ENCODE measurements at places on chromosomes 16 and 17.
A peak's percentile ranks its signal among the peaks of the same experiment; 100 is the strongest.

DNA sequence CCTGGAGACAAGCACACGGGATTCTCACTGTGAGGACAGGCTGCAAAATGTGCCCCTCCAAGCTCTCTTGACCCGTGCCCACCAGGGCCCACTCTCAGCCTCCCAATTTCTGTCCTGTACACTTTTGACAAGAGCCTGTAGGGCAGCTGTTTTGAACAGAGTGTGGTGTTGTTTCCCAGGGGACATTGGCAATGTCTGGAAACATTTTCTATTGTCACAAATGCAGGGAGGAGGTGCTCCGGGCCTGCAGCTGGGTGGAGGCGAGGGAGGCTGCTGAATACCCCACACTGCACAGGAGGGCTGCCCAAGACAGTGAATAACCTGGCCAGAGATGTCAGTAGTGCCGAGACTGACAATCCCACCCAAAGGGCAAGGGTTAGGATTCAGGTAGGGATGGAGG is 10.5 kb downstream of the CEP295NL start:
- DNase-seq: no peak

DNA sequence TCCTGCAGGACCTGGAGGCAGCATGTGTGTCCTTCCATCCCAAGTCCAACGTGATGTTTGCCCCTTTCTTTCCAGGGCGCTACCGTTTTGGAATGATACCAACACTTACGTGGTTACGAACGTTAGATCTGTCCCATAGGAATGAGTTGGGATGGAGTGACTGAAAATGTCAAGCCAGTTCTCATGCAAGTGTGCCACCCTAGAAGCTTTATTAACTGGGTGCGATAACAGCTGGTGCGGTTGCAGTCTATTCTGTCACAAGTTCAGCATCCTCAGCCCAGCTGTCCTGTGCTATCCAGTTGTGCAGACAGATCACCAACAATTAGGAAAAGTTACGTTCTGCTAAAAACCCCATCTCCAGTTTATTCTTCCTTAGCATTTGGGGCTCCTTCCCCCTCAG is 52.5 kb downstream of the BANP start:
- no peak for DNase-seq

- no peak for DNase-seq
Measured at GRCh38 chr17:45895969-45896785, 1.8 kb downstream of the MAPT start.

DNA sequence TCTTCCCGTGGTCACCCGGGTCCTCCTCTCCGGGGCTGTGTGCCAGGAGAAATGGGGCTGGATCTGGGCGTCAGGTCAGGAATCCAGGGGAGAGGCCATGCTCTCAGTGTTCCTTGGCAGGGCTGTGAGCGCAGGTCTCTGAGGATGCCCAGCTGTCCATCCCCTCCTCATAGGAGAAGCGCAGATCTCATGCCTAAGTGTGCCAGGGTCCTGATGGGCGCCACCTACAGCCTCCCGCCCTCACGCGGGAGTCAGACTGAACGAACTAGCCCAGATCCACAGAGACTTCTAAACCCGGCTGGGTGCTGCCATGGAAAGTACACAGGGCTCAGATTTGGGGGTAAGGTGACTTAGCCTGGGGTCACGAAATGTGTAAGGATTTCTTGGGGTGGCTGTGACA is 24.3 kb downstream of the MGRN1 start:
- DNase-seq: no peak

DNA sequence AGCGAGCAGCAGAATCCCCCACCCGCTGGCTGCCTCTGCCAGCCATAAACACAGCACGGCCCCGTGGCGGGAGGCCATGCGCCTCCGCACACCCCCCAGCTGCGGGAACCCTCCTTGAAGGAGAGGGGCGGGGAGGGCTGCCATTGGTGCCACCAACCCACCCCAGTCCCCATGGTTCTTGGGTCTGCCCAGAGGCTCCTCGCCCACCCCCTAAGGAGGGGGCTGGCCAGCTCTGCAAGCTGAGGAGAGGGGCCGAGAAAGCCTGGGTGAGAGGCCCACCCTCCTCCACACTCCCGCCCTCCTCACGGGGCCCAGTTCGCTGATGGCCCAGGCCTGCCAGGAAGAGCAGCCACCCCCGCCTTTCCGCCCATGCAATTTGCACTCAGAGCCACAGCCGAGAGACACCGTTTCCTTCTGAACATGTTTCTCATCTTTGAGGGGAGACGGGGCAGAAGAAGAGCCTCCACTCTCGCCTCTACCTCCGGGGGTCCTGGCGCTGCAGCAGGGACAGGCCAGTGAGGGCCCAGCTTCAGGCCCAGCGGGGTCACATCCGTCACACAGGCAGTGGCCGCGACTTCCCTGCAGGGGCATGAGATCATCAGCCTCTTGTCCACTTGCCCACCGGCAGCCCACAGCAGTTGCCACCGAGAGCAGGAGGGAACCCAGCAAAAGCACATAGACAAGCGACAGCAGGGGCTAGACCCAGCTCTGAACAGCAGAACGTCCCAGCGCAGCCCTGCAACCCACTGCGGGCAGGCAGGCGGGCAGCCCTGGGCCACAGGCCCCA is 23.0 kb downstream of the KATNB1 start:
- DNase-seq: no peak

DNA sequence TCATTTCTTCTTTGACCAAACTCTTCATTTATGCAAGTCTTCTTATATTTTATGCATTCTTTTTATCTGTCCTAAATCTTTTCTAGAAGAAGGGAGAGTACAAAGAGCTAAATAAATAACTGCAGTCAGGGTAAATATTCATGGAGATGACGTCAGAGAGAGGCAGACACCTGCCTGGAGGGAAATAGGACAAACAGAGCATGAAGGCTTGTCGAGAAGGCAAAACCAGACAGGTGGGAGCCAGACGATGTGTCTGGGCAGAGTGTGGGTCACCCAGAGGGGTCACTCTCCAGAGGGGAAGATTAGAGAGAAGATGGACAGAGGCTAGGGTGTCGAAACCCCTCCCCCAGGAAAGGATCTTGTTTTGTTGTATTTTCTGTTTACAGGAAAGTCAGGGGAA is 78.3 kb upstream of the RPL38 start:
- peak; percentile 60 for DNase-seq

DNA sequence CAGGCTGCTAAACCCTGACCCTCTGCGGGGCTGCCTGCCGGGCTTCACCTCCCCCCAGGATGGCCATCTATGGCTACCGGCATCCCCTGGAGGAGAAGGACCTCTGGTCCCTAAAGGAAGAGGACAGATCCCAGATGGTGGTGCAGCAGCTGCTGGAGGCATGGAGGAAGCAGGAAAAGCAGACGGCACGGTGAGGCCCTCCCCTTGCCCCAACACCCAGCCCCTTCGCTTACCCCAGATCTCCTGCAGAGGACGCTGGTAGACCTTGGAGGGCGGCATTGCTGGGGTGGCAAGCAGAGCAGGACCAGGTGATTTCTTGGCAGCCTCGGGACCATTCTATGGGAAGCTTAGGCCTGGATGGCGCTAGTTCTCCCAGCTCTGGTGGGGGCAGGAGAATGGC is 24.5 kb downstream of the ABCC3 start:
- no peak for DNase-seq

DNA sequence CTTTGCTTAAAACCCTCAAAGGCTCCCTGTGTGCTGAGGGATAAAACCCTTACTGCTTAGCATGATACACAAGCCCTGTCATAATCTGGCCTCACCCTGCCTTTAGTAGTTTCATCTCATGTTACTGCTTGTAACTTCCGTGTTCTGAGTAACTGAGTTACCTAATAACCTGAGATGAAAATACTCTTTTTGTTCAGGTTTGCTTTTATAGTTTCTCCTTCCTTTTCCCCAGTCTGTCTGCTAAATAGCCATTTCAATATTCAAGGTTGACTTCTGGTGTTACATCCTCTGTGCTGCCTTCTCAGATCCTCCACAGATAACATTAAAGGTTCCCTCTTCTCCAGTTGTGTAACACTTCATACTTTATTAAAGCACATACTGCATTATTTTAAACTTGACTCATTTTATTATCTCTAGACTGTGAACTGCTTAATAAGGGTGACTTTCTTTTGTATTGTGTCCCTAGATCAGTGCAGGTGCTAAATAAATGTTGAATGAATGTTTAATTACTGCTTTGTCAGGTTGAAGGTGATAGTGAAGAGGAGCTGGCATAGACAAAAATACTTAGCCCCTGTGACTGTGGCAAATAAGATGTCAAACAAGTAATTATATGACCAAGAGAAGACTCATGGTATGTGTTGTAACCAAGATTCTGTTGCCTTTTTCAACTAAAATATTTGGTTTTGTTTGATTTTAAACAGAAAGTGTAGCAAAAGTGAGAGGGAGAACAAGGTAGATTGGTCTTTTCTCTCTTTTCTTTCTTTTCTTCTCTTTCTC is 47.8 kb downstream of the NFAT5 start:
- peak; percentile 1 for DNase-seq

DNA sequence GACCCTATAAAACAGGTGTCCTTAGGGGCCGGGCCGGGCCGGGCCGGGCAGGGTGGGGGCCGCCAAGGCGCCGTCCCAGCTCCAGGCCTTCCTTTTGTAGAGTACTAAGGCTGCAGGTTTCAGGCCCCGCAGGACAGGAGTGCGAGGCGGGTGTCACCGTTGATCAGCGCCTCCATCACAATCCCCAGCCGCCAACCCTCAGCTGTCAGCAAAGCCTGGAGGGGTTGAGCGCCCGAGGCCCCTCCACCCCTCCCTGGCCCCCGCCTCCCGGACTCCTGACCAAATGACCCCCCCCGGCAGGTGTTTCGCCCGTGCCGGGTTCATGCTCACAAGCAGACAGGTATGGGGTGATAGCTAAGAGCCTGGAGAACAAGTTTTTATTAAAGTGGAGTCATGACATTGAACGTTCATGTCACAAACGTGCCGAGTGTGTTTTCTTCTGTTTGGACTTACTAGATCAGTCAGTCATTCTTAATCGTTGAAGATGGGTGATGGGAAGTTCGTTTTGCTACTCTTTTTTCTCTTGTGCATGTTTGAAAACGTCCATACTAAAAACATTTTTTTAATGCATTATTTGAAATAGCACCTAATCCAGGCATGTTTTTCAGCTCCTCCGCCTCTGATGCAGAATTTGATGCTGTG is 534 bp downstream of the ARL2BP start:
- DNase-seq: no peak

DNA sequence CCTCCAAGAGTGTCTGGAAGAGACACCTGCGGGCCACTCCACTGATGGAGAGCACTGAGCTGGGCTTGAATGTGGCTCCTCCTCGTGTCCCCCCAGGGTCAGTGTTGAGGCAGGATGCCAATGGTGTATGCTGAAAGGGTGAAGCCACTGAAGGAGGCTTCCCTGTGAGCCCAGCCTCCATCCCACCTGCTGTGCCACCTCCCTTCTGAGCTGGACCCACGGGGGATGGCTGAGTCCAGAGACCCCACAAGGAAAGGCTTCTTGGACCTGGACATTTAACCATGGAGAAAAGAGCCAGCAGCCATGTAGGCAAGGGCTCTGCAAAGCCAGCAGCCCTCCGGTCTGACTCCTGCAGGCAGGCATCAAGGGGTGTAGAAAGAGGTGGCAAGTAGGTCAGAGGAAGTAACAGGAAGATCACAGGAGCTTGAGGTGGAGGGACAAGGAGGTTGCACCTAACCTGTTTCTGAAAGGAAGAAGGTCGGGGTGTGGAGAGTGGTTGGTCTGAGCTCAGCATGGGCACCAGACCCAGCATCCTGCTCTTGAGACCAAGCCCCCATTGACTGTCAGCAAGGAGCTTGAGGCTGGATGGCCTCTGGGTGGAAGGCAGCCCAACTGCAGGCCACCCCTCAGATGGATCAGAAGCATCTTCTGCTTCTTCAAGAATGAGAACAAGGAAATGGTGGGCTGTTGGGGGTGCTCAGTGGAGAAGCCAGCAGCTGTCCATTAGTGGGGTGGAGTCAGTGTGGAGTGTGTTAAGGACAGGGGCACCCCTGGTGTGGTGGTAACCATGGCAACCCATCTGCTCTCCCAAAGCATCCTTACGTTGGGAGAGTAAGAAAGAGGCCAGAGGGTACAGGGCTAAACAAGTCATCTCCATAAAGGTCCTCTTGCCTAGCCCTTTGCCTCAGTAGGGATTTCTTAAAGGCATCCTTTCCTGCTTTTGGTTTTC is 80.7 kb downstream of the PLD6 start:
- no peak for DNase-seq

- DNase-seq: no peak
Measured at GRCh38 chr17:48952904-48953303, 8.3 kb upstream of the SNF8 start.

- DNase-seq: no peak
Measured at GRCh38 chr16:81891736-81892364, 112.8 kb downstream of the PLCG2 start.

- peak; percentile 44 for DNase-seq
Measured at GRCh38 chr16:66728117-66728787, 23.2 kb downstream of the DYNC1LI2 start.

GRCh38 chr17:8909586-8910270 is 42.3 kb upstream of the PIK3R6 start:
- DNase-seq: no peak

DNA sequence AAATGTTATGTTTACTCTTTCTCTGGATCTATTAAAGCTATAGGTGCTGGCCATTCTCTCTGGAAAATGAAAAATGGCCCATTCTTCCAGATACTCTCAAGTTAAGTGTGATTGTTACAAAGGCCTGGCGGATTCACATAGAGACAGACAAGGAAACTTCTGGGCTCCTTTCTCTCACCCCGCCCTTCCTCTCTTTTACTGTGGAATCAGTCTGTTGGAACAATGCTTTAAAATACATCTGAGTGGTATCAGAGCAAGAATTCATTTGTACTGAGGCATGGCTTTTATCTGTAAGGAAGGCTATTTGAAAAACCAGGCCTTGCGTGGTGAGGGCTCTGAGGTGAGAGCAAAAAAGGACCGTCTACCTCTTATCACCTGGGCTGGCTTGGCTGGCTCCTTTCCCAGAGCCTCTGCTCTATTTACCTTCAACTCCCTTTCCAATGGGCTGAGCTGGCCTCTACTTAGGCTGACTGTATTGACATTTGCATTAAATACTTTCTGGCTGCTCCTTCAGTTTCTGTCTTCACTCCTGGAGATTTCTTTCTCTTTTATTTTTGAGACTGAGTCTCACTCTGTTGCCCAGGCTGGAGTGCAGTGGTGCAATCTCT is 274.0 kb downstream of the PHKB start:
- peak; percentile 65 for DNase-seq

DNA sequence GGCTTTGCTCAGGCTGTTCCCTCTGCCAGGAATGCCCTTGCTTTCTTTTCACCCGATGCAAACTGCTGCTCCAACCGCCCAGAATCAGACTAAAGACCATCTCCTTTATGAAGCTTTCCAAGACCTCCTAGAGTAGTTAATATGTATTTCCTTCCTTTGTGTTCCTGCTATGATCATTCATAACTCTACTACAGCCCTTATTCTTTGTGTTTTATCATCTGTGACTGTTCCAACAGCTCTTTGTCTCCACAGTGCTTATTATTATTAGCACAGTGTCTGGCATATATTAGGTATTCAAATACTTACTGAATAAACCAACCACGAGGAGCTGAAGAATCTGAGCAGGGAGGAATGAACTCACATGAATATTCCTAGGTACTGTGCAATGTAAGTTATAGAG is 7.6 kb downstream of the PSME3IP1 start:
- no peak for DNase-seq

Data from NCI-H2029 treated with DMSO at 0.1 percent for 48 hours (cell line).